ENCODE measurements at places on chromosomes 12 and 14.
A peak's percentile ranks its signal among the peaks of the same experiment; 100 is the strongest.

DNA sequence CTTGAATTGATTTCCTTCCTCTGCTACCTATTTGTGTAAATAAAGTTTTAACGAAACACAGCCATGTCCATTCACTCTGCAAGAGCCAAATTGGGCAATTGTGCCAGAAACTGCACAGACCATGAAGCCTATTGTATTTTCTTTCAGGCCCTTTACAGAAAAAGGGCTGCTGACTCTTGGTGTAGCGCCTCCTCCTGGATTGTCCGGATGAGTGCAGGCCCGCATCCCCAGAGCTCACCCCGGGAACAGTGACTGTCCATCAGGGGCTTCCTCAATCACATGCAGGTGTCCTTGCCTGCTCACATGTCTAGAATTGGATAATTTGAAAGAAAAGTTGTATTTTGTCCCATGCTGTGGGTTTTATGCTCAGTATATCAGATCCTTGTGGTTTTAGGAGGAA, 1282.2 kb downstream of the AACS start:
- no peak for DNase-seq

DNA sequence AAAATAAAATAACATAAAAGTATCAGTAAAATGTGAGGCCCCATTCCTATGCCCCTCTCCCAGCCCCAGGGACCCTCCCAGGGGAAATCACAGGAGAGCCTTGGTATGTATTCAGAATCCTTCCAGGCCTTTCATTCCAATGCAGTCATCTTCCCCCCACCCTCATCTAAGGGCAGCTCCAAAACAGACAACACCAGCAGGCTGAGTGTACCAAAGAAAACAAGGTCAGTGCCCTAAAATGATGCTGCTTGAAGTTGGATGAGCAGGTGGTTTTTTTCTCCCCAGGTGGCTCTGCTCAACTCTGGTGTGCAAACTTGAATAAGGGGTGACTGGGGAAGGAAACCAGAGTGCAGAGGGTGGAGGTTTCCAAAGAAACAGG, 56.2 kb downstream of the TSPAN9 start:
- DNase-seq = no peak

- DNase-seq = no peak
These were observed 30.3 kb upstream of the SMOC1 start for GRCh38 chr14:69848903-69849391.

DNA sequence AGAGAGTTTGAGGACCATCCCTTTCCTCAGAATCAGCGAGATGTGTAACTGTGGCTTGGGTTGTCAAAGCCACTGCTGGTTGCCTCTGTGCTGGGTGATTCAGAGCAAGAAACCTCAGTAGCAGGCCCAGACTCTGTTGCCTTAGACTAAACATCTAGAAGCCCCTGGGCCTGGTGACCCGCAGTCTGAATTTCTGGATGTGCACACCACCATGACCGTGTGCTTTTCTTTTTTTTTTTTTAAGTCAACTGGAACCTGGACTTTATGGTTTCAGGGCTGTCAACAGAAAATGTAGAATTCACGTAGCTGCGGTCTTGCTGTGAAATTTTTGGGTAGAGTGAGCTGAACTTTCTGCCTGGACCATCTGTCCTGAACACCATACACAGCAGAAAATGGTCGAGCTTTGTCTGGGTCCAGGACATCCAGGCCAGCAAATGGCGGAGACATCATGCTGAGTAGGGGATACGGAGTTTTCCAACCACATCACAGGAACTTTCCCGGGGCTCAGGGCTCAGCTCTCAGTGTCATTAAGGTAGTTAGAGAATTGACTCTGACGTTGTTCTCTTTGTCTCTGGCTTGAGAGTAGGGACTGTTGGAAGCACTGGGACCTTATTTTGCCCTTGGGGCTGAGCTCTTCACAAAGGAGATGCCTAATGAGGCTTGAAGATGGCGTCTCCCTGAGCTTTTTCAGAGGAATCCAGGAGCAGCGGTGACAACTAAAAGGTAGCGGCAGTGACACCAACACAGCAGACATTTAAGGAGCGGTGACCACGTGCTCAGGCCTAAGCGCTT, 23.0 kb upstream of the BATF start:
- DNase-seq = no peak

DNA sequence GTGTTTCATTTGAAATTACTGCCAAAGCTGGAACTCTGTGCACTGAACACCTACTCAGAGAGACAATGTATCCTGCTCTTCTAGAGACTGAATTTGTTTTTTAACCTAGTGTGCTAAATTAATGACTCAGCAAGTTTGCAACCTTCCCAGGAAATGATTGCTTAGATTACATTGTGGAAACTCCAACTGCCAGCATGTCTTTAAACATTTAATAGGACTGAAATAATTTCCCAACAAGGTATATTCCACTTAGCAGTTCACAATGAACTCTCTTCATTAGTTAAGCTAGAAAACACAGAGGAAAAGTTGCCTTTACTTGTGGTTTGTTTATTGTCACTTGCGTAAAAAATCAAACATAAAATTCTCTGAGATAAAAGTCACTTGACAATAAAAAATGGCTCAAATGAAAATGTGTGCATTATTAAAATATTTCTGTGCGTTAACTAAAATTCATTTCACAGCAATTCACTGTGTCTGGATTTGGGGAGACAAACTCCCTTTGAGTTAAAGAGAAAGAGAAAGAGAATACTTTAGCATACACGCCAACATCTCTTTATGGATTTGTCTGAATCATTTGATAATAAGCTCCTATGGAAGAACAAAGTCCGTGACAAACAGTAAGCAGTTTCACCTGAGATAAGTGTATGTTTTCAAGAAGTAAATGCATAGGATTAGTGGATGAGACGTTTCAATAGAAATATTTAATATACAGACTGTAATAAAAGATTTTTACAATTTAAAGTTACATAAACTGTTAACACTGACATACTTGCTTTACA, 284.0 kb downstream of the PRKD1 start:
- no peak for DNase-seq

DNA sequence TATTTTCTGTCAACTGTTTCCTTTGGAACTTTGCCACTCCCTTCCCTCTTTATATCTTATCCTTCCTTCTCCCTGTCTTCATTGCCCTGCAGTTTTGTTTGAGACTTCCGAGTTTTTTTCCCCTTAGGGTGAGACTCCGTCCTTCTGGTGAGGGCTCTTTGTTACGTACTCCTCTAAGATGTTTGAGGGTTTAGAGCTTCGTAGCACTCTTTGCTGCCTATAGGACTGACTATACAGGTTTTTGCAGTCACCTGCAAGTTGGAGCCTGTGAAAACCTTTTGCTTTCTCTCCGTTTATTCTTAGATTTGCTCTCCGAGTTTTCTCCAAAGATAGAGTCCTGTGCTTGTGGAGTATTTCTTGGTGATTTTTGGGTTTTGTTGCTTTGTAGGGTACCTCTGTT, 41.7 kb upstream of the MYRFL start:
- DNase-seq = no peak

DNA sequence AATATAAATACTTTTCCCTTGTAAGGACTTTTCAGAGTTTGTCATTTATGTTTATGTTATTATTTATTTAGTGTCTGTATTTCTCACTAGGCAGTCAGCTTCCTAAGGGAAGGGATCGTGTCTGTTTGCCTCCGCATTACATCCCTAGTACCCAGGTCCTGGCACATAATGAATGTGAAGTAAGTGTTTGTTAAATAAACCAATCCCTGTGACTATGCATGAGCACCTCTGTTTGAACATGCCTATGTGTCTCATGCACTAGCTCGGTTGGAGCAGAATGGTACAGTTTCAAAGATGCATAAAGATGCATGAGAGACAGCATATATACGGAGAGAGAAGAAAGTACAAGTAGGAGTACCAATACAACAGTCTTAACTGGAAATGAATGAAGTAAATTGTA, 99.3 kb downstream of the KIF21A start:
- DNase-seq = no peak

- no peak for DNase-seq
These were observed 38.3 kb downstream of the GALNT4 start for GRCh38 chr12:89486264-89486663.

DNA sequence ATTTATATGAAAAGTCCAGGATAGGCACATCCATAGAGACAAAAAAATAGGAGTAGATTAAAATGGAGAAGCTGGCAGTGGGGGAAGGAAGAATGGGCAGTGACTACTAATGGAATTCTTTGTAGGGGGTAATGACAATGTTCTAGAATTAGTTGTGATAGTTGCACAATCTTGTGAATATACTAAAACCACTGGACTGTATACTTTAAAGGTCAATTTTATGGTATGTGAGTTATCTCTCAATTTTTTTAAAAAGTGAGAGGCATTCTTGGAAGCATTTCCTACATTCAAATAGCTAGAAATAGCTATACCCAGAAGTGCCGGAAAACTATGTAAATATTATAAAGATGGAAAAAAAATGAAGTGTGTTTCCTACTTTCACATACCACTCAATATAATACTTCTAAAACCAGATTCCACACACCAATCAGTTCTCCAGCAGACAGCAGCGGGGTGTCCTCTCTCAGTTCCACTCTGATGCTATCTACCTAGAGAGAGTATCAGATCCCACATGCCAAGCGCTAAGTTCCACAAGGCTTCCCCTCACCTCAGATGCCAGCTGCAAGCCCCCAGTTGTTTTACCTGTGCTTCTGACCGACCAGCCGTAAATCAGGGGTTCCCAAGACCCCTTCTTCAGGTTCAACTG, 41.7 kb upstream of the NID2 start:
- no peak for DNase-seq

DNA sequence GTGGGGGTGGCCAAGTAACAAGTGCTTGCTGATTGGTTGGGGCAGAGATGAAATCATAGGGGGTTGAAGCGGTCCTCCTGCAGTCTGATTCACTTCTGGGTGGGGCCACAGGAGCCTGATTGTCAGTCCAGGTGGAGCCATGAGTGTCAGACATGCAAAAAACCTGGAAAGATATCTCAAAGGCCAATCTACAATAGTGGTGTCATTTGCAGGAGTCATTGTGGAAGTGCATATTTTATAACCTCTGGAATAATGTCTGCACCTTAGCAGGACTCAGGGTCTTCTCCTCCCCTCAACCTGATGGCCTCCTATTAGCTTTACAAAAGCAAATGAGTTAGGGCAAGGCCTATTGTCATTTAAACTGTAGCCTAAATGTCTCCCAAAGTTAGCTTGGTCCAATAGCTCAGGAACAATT, 241.4 kb downstream of the NUAK1 start:
- DNase-seq = no peak

- DNase-seq = no peak
These were observed 326.1 kb downstream of the NAV3 start for GRCh38 chr12:78156751-78157150.

- DNase-seq = no peak
These were observed 967.9 kb upstream of the SEL1L start for GRCh38 chr14:82501554-82501953.

- DNase-seq = no peak
These were observed 131.8 kb upstream of the EEA1 start for GRCh38 chr12:93060666-93061472.

- DNase-seq = peak; percentile 8
These were observed 507 bp downstream of the AHSA1 start for GRCh38 chr14:77458249-77458950.

DNA sequence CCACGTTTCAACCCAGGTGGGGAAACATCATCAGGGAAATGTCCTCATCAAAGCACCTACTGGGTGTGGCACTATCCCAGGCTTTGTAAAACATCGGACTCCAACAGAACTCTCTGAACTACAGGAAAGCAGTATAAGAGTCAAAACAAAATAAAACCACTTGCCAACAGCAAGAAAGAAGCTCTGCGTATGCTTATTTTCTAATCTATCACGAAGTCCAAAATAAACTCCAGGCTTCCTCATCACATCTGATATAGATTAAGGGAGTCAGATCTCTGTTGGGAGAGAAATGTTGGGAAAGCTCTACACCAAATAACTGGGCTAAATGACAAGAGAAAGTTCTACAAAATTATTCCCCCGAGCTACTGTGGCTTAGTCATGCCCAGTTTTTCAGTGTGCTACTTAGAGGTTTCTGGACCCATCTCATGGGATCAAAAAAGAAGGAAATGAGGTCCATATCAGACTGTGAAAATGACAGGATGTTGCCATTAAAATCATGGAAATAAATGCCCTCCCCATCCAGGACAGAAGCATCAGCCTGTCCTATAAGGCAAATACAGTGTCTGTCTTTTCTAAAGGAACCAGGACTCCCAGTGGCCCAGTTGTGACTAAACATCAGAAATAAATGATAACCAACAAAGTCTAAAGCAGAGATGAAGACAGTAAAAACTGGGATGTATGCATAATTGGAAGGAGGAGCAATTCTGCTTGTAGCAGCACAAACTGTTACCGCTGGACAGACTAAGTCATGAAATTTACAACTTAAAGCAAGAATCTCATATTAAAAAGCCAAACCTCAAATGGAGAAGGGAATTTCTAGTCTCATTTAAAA, 149.5 kb downstream of the STXBP6 start:
- no peak for DNase-seq

- DNase-seq = no peak
These were observed 74.9 kb downstream of the PAWR start for GRCh38 chr12:79615596-79616560.

DNA sequence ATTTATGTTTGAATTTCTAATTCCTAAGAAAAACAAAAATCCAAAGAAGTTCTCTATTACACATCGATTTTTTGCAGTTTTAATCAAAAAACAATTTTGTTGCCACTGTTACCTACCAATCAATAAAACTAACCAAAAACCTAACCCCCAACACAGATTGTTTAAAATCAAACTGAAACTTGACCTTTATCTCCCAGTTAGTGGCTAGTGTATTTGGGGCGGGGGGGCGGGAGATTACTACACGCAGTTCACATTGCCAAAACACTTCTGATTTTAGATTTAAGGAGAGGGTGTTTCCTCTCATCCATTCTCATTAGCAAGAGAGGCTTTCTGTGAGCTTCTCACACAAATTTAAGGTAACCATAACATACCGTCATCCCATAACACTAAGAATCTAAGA, 6.4 kb downstream of the CDC42BPB start:
- no peak for DNase-seq

- no peak for DNase-seq
These were observed 306.1 kb downstream of the KCNC2 start for GRCh38 chr12:74903522-74903921.

DNA sequence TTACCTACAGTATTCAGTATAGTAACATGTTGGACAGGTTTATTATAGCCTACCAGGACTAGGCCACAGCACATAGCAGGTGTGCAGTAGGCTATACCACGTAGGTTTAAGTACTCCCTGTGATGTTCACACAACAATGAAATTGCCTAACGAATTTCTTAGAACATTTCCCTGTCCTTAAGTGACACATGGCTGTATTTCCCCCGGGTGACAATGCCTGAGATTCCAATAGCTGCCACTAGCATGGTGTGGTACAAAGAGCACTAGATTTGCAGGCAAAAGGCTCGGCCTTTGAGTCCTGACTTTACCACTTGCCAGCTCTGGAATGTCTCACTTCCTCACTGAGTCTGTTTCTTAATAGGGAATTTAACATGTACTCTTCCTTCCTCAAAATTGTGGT, 19.7 kb downstream of the PTPN21 start:
- DNase-seq = no peak

DNA sequence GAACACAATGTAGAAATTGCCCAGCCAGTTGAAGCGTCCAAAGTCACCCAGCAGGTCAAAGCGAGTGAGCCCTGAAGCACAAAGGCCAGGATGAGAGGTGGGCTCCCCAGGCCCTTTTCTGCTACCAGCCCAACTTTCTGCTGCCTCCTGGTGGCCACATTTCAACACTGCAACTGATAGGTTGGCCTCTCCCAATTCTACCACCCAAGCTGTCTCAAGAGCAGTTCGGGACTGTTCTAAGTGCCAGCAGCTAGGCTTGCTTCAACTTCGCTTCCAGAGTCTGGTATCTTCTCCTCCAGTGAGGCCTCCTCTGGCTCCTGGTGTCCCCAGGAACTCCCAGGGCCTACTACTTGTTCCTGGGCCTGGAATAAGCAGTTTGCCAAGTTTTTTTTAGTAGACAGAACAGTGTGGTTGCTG, 3.4 kb upstream of the DHH start:
- DNase-seq = peak; percentile 28

Data from hippocampal formation (tissue), 2 donors.